CD4-positive, CD25-positive, alpha-beta regulatory T cell (primary cell): ENCODE measurements at places on chromosomes 1 and 21. TPM values are rescaled to one million over a fixed set of nuclear protein-coding genes. Genes with fewer than 3 reads are reported as not detected.

DNA sequence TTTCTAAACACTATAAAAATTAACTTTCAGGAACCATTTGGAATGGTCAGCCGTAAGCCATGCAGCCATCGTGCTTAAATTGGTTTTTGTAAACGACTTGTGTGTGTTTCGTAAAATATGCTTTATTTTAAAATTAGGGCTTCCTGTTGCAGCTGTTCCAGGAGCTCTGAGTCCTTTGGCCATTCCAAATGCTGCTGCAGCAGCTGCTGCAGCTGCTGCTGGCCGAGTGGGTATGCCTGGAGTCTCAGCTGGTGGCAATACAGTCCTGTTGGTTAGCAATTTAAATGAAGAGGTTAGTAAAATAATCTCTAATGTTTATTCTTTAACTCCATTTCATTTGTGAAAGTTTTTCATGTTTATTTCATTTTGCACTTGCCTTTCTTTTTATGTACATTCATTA lies 83.1 kb downstream of the PTBP2 start:
- no peak for DNase-seq

Gene PALMD
- not detected for total RNA-seq

Gene KAZN
- not detected for total RNA-seq

Gene HSF2BP
- 0.35 TPM for total RNA-seq

Gene SSR2
- total RNA-seq = 196 TPM

Gene IVL
- total RNA-seq = not detected

Gene SH2D5
- total RNA-seq = not detected
